ENCODE measurements at places on chromosomes 7 and 10.

- DNase-seq = no peak
Measured at GRCh38 chr7:30251708-30252329, 32.6 kb upstream of the ZNRF2 start.

DNA sequence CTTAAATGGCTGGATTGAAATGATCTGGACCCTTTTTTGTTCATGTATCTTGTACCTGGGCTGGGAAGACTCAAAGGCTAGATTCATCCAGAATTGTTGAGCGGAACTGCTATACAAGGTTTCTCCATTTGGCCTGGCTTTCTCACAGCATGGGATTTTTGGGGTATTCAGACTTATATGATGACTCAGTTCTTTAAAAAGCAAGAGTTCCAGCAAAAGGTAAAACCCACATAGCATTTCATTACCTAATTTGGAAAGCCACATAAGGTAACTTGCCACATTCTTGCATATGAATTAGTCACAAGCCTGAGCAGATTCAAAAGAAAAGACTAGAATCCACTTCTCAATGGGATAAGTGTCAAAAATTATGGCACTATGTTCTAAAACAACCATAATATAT lies 137.4 kb downstream of the HGF start:
- no peak for DNase-seq

- no peak for DNase-seq
Measured at GRCh38 chr7:25770235-25770634, 381.8 kb upstream of the NFE2L3 start.

DNA sequence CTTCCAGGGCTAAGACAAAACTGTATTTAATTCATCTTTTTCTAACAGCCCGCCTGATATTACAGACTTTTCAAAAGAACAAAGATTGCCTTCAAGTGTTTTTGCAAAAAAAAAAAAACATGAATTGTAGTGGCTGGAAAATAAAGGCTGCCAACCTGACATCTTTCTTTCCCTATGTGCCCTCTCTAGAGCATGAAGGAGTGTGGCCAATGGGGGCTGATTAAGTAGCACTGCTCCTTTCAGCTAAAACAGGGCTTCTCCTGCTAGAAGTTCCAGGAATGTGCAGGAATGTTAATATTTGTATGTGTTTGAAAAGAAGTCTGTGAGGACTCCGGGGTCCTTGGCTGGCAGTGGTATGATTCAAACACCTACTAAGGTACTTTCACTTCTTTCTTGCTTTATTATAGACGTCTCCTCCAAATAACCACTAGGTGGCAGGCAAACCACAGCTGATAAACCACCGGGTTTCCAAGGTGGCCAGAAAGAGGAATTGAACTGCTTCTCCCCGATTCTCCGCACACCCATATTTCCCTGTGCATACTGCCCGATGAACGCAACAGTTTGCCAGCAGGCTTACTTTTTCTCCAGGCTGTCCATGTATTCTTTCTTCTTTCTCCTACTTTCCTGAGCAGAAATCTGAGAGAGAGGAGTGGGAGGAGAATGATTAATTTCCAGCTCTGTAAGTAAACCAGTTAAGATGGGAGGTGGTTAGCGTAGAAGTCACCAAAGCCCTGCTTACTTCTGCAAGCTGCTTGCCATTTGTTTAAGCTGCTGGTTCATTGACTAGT lies 56.8 kb upstream of the DGKI start:
- peak; percentile 68 for DNase-seq

DNA sequence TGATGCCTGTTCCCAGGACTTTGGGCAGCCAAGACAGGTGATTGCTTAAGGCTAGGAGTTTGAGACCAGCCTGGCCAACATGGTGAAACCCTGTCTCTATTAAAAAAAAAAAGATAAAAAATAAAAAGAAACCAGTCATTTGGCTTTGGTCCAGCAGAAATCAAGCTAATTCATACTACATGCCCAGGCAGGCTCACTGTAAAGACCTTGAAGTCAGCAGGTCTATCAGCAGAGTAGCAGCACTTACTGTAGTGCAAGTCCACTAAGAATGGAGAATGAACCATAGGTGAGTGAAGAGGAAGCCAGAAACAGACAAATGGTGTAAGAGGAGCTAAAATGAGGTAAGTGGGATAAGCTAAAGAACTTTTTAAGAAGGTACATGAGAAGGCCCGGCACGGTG lies 24.7 kb downstream of the PSPH start:
- DNase-seq = no peak

GRCh38 chr7:47914717-47915615 lies 33.3 kb downstream of the PKD1L1 start:
- DNase-seq = peak; percentile 48

DNA sequence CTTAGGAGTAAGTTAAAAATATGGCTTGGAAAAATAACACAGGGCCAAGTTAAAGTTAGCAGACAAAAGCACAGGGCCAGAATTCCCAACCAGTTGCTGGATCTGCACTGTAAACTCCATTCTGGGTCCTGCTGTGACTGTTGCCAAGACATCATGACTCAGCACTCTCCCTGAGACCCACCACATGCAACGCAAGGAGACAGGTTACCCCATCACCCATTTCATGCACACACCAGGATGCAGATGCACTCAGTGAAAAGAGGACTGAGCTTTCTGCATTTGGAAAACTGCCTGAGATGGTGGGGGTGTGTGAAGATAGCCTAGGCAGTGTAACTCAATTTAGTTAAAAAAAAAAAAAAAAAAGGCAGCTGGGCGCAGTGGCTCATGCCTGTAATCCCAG lies 97.6 kb upstream of the ZNF438 start:
- DNase-seq = peak; percentile 44

DNA sequence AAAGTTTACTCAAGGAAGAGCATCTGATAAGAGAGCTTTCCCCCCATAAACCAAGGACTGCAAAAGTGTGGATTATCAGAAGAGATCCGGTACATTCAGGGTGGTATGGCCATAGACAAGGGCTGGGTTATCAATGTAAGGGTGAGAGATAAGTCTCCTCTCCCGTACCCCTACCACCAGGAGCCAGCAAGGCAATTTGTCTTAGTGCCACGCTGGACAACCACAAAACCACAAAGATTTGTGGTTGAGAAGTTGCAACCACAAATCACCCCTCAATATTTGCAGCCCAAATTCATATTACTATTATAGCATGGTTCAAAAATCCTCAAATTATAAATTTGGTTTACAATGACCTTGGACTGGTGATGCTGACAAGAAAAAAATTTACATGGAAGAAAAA lies 2.3 kb upstream of the ZSCAN25 start:
- no peak for DNase-seq

DNA sequence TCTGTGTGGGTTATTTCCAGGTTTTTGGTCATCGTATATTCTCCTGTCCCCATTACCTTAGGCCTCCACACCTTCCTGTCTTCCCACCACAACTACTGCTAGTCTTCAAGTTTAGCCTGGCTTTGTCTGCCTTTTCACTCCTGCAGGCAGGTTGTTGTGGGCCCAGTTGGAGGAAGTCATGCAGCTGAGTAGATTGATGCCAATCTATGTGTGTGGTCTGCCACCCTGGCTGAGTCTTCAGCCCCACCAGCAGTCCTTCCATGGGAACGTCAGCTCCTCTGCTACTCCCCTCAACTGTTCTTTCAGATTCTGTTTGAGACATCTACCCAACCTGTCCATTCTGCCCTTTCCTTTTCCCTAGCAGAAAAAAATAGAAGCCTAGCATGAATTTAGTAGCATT lies 6.3 kb downstream of the RINT1 start:
- DNase-seq = no peak

GRCh38 chr10:57535306-57535705 lies 732.4 kb downstream of the IPMK start:
- DNase-seq = no peak

DNA sequence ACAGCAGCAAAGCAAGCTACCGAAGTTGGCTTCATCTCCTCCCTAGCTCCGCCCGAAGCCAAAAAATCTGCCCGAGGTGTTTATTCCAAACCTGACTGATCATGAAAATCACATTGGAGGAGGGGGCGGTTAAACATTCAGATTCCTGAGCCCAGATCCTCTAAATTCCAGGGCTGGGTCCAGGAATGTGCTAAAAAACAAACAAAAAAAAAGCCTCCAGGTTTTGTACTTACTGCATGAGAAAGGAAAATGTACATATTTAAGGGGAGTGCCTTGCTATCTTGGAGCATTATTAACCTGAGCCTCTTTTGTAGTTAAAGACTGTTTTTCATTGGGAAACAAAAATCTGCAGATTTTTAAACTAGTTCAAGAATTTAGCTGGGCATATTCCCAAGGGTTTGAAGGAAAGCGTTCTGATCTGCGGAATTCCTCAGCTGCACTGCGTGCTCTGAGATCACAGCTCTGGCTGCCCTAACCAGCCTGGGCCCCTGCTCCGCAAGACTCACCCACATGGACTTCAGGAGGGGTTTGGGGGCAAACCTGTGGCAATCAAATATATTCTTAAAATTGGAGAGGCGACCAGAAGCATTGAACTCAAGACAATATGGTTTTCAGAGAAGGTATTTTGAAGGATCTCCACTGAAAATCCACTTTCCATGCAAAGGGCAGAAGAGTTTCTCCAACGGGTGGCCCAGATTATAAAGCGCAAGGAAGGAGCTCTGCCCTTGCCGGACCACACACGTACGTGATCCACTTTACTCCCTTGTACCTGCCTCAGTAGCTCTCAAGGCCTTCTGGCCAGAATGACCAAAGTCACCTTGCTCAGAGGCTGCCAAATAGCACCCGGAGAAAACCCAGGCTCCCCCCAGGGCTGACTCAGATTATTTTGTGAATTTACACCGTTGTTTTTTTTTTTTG lies 10.0 kb upstream of the TNS3 start:
- DNase-seq = no peak

GRCh38 chr7:128869944-128870285 lies 7.3 kb downstream of the ATP6V1F start:
- no peak for DNase-seq

DNA sequence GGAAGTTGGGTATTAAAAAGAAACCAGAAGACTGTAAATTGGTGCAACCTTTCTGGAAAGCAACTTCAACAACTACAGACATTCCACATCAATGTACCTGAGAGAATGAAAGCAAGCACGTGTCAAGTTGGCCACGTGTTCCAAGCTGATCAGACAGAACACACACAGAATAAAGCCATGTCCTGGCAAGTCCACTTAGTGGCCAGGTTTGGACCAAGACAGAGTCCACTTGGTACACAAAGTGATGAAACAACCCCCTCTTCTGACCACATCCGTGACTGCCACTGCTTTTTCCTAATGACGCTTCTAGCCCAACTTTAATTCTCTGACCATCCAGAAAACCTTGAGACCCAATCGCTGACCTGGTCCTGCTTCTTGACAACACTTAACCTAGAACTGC lies 109.4 kb downstream of the ABLIM1 start:
- no peak for DNase-seq

- DNase-seq = no peak
Measured at GRCh38 chr7:4127909-4128560, 554.1 kb upstream of the FOXK1 start.

DNA sequence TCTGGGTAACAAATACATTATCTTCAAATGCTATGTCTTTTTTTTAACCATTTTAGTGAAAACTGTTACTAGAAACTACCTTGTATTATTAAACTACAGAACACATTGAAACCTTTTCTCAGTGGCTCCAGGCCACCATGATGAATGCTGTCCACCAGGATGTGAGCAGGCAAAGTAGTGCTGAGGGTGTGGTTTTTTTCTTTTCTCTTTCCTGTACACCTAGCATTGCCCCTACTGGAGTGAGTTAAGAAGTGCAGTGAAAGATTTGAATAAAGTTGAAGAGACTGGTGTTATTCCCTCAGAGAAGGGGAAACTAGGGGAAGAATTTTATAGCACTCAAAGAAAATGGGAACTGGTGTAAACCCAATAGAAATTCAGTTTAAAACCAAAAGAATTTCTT lies 120.0 kb upstream of the SAMD8 start:
- DNase-seq = peak; percentile 50

Data from kidney glomerular epithelial cell (primary cell).